Amniotic stem cell (primary cell): ENCODE measurements at places on chromosomes 11 and 22.

GRCh38 chr11:69716099-69716498 lies 12.3 kb upstream of the FGF19 start:
- no peak for DNase-seq

- DNase-seq: no peak
These were observed 3.3 kb upstream of the RAG1 start for GRCh38 chr11:36564376-36565030.

GRCh38 chr22:39284142-39284980 lies 35.1 kb downstream of the RPL3 start:
- DNase-seq: no peak

- DNase-seq: no peak
These were observed 18.0 kb downstream of the MAPK1 start for GRCh38 chr22:21849489-21849888.

DNA sequence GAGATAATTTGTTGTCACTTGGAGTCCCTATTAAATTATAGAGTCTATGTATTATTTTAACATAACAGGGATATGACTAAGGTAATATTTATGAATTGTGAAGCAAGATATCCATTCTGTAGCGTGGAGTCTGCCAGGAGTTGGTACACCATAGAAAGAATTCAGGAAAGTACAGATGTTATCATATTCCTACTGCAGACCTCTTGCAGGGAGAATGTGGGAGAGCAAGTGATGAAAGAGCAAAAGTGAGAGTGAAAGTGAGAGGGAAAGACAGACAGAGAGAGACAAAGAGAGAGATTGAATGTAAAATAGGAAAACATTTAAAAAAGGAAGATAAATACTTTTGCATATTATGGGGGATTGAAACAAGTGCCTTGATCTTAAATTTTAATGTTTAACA lies 468.8 kb downstream of the CNTN5 start:
- DNase-seq: no peak
